Left lung (tissue), 14 donors: ENCODE measurements at places on chromosomes 7 and 10. TPM values are rescaled to one million over a fixed set of nuclear protein-coding genes. Genes with fewer than 3 reads are reported as not detected.

GRCh38 chr10:63703740-63704345, 182.6 kb downstream of the REEP3 start:
- no peaks in the 10 kb centered on the region for H3K27me3 ChIP-seq
- peak; percentile 37 for DNase-seq
- no peaks in the 10 kb centered on the region for H3K36me3 ChIP-seq

DNA sequence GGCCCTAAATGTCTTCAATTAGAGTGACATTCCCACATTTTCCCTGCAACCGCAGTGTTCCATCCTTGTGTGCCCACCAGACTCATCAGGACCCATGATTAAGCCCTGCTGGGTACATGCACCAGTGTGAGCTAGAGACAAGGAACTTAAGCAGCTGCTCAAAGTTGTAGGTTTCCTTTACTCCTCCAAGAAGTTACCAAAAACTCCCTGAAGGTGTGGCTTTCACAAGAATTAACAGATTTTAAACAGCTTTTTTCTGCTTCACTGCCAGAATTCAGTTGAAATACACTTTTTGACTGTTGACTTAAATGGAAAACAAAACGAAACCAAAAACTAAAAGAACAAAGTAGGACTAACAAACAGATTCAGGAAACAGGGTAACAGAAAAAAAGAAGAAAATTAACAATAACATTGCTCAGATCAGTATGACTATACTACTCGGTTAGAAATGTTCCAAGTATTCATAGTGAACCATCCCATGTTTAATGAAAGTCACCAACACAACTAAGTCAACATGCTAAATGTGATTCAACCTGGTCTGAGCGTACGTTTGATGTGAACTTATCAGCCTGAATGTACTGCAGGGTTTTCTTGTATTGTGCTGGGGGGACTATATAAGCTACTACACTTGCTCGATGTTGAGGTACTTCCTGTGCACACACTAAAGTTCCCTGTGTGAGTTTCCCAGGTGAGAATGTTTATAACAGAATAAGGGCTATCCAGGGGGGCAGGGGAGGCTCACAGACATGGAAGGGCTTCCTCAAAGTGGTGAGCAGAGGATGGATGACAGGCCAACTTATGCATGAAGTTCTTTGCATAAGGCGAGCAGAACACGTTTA, 22.2 kb downstream of the SLC37A3 start:
- DNase-seq: no peak
- H3K4me1 ChIP-seq: no peaks in the 10 kb centered on the region
- no peaks in the 10 kb centered on the region for H3K36me3 ChIP-seq

- no peak overlapping the region for H3K4me3 ChIP-seq
- peaks cover 45% of the 10 kb centered on the region for H3K4me1 ChIP-seq
- no peak overlapping the region for H3K27ac ChIP-seq
- no peaks in the 10 kb centered on the region for H3K36me3 ChIP-seq
Measured at GRCh38 chr10:101687071-101687658, 7.8 kb downstream of the FBXW4 start.

GRCh38 chr7:40717242-40717641, 582.4 kb downstream of the SUGCT start:
- H3K4me3 ChIP-seq: no peak overlapping the region
- H3K4me1 ChIP-seq: no peaks in the 10 kb centered on the region
- H3K36me3 ChIP-seq: no peaks in the 10 kb centered on the region
- no peaks in the 10 kb centered on the region for H3K27me3 ChIP-seq
- DNase-seq: no peak

Gene HACD1
- 45.1 TPM for total RNA-seq

DNA sequence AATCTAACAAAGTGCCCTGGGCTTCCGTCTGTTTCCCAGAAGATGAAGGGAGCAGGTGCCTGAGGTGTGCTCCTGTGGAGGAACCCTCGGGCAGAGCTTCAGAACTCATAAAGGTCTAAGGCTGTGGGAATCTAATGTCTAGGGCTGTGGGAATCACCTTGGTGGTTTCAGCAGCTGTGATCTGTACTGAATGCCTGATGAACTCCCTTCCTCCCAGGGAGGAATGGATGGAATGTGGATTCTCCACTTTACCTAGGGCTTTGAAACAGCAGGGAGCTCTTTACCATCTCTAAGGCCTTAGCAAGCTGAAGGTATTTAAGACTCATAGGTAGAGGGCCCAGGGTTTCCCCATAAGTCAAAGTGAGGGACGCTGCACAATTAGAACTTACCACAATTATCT, 36.0 kb upstream of the SEMA3E start:
- H3K4me1 ChIP-seq: no peaks in the 10 kb centered on the region

Gene RBP4
- 13.8 TPM for total RNA-seq

- no peaks in the 10 kb centered on the region for H3K4me1 ChIP-seq
- H3K36me3 ChIP-seq: no peaks in the 10 kb centered on the region
- no peak overlapping the region for H3K27ac ChIP-seq
Measured at GRCh38 chr10:17795813-17796594, 13.1 kb upstream of the MRC1 start.

DNA sequence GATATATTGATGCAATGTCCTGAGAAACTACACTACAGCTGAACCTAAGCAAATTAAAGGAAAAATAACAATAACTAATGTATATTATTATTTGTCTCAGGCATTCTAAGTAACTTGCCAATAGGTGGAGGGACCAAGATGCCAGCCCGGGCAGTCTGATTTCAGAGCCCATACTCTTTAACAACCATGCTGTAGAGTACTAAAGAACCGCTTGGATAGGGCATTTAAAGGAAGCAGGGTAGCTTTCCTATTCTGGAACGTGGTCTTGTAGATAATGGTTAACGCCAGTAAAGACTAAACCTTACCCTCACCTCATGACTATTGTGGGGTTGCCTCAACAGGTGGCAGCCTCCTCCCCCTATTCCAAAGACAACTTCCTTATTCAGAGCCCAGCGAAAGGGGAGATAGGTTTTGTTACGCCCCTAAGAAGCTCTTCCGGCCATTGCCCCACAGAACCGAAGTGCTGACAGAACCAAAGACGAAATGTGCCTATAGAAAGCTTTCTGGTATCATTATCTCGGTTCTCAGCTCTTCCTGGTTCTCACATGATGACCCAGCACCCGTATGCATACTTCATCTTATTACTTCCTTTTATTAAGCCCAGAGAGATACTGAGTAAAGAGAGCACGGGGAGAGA, 707 bp upstream of the C1GALT1 start:
- no peaks in the 10 kb centered on the region for H3K36me3 ChIP-seq
- H3K27me3 ChIP-seq: no peaks in the 10 kb centered on the region
- no peak for DNase-seq
- H3K27ac ChIP-seq: peak overlapping the region; percentile 97
